OCI-M1 (cell line): ENCODE measurements at places on chromosomes 5 and 9.

DNA sequence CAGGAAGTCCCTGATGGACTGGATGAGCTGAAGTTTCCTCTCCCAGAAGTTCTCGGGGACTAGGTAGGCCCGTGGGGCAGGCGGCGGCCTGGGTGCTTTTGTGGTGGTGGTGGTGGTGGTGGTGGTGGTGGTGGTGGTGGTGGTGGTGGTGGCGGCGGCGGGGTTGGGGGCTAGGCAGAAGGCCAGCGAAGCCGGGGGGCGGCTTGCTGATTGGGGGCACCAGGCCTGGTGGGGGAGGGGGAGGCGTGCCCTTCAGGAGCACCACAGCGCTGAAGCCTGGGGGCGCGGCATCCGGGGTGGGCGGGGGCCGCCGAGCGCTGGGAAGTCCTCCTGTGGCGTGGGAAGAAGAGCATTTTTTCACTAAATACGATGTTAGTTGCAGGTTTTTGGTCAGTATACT, 26.9 kb downstream of the SPATA31C1 start:
- DNase-seq: no peak

GRCh38 chr5:129593525-129593924, 133.4 kb downstream of the ADAMTS19 start:
- DNase-seq: no peak

- peak; percentile 4 for DNase-seq
These were observed 379.1 kb downstream of the DMRT2 start for GRCh38 chr9:1429297-1429696.

DNA sequence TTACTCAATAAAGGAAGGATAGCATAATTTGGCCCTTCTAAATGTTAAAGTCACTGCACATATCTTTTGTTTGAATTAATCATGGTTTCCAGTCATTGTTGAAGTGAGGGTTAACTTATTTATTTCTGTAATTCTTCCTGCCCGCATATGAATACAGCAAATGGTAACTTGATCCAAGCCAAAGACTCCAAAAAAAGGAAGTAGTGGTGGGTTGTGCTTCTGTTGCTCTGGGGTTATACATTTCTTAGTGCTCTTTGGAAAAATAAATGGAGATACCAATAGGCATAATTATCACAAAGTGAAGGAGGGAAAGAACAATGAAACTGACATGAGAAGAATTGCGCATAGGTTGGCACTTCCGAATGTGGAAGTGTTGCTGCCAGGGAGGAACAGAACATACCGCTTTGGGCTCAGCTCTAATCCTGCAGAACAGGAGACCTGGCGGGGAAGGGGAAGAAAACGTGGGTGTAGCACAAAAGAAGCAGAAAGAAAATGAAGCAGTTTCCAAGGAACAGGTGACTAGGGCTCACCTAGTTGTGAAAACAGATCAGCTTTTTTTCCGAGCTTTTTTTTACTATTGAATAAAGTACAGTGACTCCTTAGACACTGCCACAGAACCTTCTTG, 69.7 kb upstream of the TAF11L2 start:
- peak; percentile 54 for DNase-seq

DNA sequence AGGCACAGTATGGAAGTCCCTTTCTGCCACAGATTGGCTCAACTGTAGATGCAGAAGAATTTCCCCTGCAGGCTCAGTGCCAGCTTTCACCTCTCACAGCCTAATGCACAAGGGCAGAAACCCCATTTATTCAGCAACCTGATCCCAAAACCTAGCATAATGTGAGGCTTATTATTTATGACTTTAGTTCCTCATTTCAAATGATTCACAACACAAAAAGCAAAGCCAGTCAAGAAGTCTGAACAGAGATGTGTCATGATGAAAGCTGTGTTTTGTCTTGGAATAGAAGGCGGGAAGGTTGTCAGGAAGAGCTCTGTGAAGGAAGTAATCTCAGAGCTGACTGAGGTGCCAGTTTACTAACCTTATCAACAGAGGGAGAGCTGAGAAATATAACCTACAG, 369.7 kb downstream of the LRRC70 start:
- peak; percentile 14 for DNase-seq

DNA sequence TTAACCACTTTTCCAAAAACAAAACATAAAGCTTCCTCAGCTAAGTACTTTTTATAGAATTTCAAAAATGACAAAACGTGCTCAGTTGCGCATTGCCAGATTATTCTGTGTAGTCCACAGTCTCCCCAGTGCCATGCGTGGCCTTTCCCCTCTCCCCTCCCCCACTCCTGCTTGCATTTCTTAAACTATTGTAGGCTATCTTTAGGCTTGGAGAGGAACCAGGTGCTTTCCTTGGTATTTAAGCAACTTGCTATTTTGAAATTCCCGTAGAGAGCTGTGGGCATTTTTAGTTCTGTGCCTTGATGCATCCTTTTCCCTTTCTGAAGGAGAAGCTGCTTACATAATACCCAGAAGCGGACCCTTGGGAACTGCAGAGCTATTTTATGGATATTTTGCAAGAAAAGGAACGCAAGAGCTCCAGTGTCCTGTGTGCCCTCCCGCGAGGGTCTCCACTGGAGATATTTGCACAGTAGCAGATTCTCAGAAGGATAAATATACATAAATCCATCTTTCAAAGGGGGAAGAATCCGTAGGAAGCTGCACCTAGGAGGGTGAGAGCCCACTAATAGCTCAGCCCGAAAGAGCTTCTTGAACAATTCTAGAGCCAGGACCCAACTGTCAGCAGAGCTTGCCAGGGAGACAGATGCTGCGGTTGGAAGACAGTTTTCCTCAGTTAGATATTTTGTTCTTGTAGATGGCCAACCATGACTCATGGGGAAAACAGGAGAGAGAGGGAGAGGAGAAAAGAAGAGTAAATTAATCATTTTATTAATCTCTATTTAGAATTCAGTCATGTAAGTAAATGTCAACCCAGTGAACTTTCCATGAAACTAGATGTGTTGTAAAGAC, 1298.3 kb upstream of the WWC1 start:
- DNase-seq: no peak

DNA sequence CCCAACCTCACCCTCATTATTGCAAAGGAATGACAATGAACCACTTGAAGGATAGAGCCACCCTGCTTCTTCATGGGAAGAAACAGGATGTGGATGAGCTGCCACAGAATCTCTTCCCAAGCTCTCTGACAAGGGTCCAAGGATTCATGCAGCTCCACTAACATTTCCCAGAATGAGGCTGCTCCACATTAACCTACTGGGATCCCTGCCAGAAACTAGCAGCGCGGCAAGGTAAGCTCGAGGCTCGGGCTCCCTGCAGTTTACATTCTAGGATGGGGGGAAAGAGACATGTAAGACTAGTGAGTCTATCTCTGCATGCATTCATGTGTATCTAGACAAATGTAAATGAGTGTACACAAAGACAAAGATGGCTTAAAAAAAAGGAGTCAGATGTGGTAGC, 12.1 kb downstream of the DCAF12 start:
- DNase-seq: no peak

- DNase-seq: peak; percentile 48
These were observed 15.8 kb upstream of the FABP6 start for GRCh38 chr5:160213537-160213936.

GRCh38 chr5:73911761-73912393, 285.9 kb downstream of the ARHGEF28 start:
- no peak for DNase-seq

DNA sequence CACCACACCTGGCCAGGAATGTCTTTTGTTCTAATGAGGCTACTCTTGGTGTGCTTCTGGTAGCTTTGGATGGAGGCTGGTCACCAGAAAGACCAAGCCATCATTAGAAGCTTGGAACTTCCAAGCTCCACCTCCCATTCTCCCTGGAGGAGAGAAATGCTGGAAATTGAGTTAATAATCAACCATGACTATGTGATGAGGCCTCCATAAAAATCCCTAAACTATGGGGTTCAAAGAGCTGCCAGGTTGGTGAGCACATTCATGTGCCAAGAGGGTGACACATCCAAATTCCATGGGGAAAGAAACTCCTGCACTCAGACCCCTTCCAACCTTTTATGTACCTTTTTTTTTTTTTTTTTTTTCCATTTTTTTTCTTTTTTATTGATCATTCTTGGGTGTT, 105.5 kb upstream of the SPATA31C2 start:
- DNase-seq: no peak

DNA sequence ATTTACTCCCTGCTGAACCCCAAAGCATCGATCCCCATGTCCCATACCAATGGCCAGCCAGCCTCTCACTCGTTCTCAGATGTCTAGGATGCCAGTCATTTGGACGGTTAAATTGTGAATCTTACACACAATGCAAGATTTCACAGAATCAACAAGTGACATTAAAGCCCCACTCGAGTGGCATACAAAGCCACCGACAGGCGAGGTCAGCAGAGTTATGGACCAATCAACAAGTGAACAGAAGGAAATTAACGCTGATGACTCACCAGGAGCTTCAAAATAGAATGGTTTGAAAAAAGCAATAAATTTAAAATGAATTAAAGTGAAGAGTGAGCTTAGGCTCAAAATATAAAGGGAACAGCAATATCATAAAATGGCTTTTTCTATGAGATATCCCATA, 8.2 kb upstream of the RUFY1 start:
- no peak for DNase-seq

- DNase-seq: no peak
These were observed 481.0 kb upstream of the PTGER4 start for GRCh38 chr5:40198736-40199135.

DNA sequence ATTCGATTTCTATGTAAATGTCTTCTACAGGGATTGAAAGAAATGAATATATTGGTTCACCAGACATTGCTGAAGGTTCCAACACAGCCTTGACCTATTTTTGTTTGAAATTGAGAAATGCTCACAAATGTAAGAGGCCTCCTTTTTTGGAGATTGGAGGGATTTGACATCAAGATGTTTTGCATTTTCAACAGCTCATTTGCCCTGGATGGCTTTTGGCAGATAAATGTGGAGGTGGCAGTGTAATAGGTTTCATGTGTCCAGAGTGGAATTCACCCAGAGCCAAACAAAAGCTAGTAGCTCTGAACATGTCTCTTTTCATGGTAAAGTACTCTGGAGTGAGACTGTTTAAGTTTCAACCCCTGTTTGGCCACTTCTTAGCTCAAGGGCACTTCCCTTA, 77.3 kb downstream of the PALM2AKAP2 start:
- DNase-seq: no peak

DNA sequence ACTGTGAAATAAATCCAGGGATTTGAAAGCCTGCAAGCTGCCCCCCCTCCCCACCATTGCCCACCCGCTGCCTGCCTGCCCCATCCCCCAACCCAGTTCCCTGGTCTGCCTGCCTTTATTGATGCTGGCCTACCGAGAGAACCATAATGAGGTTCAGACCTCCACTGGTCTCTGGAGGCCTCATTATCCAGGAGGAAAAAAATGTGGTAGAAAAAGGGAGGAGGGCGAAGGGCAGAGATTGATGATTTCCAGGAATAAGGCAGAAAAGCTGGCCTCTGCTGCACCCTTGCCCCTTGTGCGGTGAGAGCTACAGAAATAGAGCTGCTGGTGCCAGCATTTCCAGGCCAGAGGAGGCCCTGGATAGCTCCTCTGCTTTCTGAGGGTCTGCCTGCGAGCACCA, 216.1 kb downstream of the PAPPA start:
- no peak for DNase-seq

DNA sequence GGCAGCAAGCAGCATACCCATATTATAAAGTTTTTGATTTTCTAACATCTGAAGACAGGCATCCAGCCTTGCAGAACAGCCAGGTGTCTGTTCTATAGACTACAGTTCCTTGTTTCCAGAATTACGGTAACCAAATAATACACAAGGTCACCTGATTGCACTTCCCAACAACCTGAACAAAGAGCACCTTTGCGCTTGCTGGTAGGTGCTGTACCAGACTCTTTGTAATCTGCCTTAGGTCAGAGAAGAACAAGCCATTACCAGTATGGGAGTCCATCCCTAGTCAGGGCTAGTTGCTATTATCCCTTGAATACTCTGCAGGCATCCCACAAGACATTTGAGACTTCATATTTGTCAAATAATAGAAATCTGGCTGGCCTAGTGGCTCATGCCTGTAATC, 256.2 kb downstream of the ARRDC3 start:
- DNase-seq: no peak

DNA sequence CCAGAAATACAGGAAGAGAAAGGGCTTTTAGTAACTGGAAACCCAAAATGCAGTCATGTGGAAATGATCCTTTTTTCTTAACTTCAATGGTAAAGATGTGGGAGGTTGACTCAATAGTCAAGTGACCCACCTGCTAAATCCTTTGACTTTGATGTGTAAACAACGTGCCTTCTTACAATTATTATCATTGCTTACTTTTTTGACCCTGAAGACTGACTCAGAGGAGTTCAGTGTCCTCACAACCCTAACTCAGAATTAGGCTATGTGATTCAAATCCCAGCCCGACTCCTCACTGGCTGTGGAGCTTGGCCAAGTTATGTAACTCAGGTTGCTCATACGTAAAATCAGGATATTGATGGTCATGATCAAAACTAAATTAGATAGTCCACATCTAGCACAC, 27.9 kb downstream of the ANXA1 start:
- DNase-seq: peak; percentile 10

- no peak for DNase-seq
These were observed 127.4 kb downstream of the PALM2AKAP2 start for GRCh38 chr9:109907400-109907799.
